ENCODE measurements at places on chromosomes 6 and 20.

GRCh38 chr20:63695424-63696305 lies 787 bp upstream of the TNFRSF6B start:
- DNase-seq, result no peak

GRCh38 chr20:23059001-23059400 lies 9.5 kb upstream of the THBD start:
- DNase-seq, result no peak

DNA sequence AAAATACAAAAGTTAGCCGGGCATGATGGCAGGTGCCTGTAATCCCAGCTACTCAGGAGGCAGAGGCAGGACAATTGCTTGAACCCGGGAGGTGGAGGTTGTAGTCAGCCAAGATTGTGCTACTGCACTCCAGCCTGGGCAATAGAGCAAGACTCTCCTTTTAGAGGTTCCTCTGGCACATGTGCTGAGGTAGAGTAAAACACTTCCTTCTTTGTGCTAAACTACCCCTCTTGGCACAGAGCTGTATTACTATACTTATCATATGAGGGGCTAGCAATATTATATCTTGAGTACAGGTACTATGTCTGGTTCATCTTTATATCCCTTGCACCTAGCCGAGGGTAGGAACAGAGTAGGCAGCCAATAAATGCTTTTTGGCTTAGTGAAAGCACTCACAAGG lies 40.2 kb upstream of the SAMHD1 start:
- DNase-seq, result no peak

DNA sequence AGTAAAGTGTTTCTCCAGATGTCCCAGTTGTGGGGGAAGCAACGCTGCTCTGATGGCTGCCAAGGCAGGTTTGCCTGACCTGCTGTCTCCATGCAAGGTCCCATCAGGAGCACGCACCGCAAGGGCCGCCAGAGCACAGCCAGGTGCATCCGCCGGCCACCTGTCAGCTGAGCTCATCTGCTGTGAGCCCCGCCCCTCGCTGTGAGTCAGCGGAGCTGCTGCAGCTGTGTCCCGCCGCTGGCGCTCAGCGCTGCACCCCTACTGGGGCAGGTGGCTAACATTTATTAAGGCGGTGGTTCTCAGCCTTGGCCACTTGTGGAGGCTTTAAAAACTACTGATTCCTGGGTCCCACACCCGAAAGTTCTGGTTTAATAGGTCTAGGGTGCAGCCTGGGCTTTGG lies 225.7 kb downstream of the UST start:
- DNase-seq, result peak; percentile 82

- DNase-seq, result no peak
These were observed 1.7 kb upstream of the POU5F1 start for GRCh38 chr6:31171931-31172905.

DNA sequence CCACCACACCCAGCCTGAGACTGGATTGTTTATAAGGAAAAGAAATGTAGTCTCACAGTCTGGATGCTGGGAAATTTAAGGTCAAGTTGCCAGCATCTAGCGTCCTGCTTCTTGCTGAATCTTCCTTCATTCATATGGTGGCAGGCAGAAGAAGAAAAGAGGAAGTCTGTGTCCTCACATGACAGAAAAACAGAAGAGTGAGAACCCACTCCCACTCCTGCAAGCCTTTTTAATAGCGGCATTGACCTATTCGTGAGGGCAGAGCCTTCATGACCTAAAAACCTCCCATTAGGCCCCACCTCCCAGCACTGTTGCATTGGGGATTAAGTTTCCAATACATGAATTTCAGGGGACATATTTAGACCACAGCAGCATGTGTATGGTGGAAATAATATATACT lies 160.8 kb upstream of the BMP2 start:
- DNase-seq, result no peak

DNA sequence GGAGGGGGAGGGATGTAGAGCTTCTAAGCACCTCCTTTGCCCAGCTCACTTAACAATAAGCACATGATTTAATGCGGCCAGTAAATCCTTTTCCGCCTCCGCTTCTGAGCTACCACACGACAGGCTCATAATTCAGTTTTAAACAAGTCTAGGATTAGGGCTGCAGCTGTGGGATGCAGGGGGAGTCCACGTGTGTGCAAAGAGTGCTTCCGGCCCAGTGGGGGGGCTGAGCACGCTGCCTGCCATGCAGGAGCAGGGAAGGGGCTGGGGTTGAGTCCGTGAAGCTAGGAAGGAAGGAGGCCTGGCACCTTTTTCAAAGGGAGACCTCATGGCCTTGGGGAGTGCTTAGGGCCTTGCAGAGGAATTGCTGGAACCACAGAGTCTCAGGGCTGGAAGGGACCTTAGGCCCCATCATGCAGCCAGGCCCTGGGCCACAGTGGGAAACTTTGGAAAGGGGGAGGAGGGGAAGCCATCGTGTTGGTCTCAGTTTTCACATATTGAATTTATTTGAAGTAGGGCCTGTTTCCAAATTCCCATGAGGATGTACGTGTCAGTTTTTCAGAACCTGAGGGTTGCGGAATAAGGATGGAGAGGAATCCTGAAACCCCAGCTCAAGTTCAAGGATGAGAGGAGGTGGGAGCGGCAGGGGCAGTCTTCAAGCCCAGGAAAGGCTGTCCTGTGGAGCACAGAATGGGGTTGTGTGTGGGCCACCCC lies 96.1 kb downstream of the VEGFA start:
- DNase-seq, result no peak

DNA sequence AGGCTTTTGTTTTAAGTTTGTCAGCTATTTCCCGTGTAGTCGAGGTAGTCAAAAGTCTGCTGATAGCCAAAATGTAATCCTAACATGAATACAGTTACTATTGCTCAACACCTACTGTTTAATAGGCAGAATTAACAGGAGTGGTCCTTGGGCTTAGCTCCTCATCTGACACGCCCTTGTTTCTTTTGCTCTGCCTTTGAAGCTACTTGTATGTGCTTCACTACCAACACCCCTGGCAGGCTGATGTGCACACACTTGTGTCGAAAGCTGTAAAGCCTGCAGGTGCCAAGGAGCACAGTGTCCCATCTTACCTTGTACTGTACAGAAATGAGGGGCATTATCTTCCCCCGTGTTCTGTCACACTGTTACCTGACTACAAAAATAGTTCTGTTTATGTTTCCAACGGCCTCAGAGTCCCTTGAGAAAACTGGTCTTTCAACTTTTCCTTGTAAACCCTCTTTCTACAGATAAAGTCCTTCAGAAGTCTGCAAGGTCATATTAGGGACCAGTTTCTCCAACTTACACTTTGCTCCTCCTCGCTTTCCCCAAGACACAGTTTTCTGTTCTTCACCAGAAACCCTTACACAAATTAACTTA lies 9.3 kb downstream of the SDHAF4 start:
- peak; percentile 12 for DNase-seq

- no peak for DNase-seq
These were observed 250.8 kb downstream of the LAMA2 start for GRCh38 chr6:129133770-129134192.

DNA sequence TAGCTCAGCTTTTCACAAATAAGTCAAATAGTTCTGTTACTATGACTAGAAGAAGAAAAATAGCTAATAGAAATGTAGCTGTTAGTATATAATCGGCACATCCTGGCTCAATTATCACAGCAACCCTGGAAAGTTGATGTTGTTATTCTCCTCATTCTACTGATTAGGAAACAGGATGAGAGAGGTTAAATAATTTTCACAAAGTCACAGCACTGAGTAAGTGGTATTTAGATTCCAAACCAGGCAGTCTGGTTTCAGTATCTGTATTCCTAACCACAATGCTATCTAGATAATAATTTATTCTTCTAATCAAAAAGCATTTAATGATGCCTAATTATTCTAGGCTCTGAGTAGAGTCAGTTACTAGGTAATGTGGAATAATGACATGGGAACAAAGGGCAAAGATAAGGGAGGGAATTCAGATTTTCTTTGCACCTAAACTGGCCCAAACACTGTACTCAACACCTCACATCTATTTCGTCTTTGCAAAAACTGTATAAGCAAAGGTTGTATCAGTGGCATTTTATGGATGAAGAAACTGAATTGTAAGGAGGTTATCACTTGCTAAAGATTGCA lies 51.3 kb downstream of the PDE7B start:
- DNase-seq, result no peak

GRCh38 chr20:18991012-18991411 lies 177.4 kb downstream of the SCP2D1 start:
- no peak for DNase-seq

- DNase-seq, result peak; percentile 11
These were observed 2.5 kb upstream of the NAA20 start for GRCh38 chr20:20014659-20015058.

- no peak for DNase-seq
These were observed 573.1 kb upstream of the CHD6 start for GRCh38 chr20:42191140-42191860.

DNA sequence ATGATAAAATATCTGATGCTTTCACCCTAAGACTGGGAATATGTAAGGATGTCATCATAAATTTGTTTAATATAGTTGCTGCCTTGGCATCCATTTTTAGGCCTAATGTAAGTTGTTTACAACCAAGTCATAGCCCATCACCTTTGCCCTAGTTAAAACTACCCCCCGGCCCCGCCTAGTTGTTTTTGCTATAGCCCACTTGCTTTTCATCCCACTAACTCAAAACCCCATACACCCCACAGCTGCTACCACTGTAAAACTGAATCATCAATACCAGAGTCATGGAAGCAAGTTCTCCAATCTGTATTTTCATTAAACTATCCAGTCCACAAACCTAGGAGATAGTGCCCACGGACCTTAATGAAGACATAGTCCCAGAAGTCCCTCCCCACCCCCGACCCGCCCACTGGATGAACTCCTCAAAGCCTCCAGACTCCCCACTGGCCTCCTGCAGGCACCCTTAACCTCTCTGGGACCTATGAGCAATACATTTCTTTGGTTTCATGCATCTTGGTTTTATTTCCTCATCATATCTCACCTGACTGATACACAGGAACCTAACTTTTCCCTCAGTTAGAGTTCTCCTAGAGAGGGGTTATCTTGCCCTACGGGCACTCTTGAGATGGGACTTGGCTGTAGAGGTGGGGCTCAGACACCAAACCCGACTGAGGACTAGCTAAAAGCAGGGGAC lies 12.5 kb upstream of the ZDHHC14 start:
- DNase-seq, result no peak
